Islet precursor cell (in vitro differentiated cells): ENCODE measurements at places on chromosomes 6 and 20.
A peak's percentile ranks its signal among the peaks of the same experiment; 100 is the strongest.

GRCh38 chr20:58722877-58723627, 30.5 kb downstream of the NPEPL1 start:
- peak; percentile 35 for DNase-seq

- DNase-seq = no peak
Observed at GRCh38 chr20:50014570-50015562, 32.1 kb downstream of the SNAI1 start.

DNA sequence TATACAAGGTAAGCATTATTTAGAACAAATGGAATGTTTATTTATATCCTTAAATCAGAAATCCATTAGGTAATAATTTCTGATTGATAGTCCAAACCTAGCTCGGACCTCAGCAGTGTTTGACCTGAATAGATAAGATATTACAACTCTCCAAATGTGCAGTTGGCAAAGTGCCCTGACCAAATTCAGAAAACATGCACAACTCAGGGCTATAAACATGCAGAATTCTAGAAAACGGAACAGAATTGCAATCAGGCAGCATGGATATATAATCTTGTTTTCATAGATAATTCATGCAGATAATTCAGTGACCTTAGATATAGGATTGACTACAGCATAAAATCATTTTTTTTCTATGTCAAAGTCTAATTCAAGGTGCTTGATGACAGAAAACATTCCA, 626.6 kb upstream of the CITED2 start:
- no peak for DNase-seq

DNA sequence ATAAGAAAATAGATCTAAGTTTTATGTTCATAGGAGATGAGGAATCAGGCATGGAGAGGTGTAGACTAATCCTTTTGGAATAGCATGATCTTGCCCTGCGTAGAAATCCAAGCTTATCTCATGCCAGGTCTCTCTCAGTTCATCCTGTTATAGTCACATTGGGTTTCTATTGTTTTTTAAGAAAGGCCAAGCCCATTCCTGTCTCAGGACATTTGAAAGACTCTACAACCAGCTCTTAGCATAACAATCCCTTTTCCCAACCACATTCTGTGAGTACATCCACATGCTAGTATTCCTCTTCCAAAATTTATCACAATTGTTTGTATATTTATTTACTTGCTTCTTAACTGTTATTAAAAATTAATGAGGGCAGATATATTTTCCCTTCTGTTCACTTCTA, 130.3 kb downstream of the MMUT start:
- DNase-seq = no peak

- DNase-seq = peak; percentile 12
Observed at GRCh38 chr20:24935140-24935539, 13.9 kb upstream of the CST7 start.
